ENCODE measurements at places on chromosomes 7 and 10. TPM values are rescaled to one million over a fixed set of nuclear protein-coding genes. Genes with fewer than 3 reads are reported as not detected.

- no peak for DNase-seq
These were observed 81.8 kb downstream of the COL13A1 start for GRCh38 chr10:69883310-69884023.

DNA sequence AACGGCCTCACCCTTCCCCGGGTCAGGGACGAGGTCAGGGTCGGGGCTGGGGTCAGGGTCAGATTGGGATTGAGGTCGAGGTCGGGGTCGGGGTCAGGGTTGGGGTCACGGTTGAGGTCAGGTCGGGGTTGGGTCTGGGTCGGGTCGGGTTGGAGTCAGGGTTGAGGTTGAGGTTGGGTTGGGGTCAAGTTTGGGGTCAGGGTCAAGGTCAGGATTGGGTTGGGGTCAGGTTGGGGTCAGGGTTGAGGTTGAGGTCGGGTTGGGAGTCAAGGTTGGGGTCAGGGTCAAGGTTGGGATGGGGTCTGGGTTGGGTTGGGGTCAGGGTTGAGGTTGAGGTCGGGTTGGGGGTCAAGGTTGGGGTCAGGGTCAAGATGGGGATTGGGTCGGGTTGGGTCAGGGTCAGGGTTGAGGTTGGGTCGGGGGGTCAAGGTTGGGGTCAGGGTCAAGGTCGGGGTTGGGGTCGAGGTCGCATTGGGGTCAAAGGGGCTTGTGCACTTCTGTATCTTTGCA lies 131.4 kb downstream of the VIPR2 start:
- DNase-seq: no peak

- DNase-seq: peak; percentile 5
These were observed 8.1 kb downstream of the TRIM8 start for GRCh38 chr10:102652170-102652916.

GRCh38 chr7:29030781-29031275 lies 72.7 kb upstream of the TRIL start:
- no peak for DNase-seq

DNA sequence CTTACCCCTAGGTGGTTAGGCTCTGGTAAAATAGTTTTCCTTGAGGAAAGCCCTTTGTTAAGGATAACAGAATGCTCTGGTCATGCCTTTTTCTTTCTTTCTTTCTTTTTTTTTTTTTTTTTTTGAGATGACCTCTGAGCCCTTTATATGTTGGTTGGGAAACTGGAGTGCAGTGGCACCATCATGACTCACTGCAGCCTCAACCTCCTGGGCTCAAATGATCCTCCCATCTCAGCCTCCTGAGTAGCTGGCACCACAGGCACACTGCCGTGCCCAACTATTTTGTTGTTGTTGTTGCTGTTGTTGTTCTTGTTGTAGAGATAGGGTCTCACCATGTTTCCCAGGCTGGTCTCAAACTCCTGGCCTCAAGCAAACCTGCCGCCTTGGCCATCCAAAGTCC lies 27.4 kb downstream of the NACAD start:
- no peak for DNase-seq

DNA sequence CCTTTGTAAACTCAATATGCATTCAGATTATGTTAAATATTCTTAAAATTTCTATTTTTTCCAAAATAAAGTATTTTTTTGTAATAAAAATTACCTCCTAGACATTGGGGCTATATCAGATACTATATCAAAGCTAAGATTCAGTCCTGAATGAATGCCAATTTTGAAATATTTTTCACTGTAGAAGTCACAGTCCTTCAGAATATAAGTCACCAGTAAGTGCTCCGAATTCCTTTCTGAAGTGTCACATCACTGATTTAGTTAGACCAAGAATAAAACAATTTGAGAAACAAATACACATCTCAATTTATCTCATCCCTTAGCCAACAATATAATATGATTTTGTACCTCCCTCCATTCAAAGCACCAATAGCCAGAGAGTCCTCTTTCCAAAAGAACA lies 33.9 kb upstream of the GSAP start:
- no peak for DNase-seq

GRCh38 chr10:11921800-11922392 lies 98.7 kb downstream of the PROSER2 start:
- DNase-seq: no peak

GRCh38 chr10:7391748-7392147 lies 19.1 kb downstream of the SFMBT2 start:
- no peak for DNase-seq

DNA sequence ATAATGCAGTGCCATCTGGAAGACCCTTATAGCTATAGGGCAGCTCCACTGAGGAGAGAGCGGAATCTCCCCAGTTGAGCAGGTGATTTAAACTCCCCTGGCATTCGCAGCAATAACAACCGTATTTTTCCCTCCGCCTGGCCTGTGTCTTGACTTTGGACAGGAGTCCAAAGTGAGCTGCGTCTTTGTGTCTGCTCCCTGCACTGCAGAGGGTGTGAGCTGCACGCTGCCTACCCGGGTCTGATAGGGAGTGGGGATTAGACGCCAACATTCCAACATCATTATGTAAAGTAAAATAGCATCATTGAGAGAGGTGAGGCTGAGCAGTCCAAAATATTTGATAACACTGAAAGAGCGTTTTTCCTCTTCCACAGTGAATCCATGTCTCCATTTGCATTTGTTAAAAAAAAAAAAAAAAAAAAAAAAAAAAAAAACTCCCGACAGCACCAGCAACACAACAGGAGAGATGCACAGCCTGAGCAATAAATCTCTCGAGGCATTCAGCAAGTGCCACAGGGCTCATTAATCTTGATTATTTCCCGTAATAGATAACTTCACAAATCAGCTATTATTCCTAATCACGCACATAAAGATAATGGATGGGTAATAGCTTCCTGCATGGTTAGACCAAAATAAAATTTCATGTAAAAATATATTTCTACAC lies 68.6 kb downstream of the CELF2 start:
- no peak for DNase-seq

DNA sequence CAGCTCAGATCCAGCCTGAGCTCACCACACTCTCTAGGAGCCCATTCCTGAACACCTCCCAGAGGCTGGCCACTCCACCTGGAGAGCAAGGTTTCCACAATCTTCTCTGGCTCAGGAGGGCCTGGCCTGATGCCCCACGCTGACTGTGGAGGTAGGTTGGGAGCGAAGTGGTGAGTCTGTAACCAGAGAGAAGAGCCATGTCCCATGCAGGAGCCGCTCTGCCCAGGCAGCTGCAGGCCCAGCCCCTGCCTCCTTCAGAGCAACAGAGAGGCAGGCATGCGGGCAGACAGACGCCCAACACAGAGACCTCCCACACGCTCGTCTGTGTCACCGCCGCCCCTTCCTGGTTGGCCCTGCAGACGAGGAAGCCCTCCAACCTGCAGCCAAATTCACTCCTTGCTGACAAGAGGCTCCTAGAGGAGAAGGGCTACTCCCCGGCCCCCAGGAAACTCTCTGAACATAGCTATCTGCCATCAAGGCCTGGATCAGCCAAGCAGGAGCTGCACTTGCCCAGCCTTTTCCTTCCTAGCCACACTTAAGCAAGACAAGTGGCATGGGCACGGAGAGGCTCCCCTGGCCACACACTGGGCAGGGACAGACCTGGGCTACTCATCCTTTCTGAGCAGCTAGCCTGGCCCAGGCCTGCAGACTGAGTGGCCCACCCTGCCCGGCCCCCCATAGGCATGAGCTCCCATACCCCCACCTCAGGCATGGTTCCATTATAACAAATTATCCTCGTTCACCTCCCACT lies 101.9 kb downstream of the GRID1 start:
- DNase-seq: no peak

DNA sequence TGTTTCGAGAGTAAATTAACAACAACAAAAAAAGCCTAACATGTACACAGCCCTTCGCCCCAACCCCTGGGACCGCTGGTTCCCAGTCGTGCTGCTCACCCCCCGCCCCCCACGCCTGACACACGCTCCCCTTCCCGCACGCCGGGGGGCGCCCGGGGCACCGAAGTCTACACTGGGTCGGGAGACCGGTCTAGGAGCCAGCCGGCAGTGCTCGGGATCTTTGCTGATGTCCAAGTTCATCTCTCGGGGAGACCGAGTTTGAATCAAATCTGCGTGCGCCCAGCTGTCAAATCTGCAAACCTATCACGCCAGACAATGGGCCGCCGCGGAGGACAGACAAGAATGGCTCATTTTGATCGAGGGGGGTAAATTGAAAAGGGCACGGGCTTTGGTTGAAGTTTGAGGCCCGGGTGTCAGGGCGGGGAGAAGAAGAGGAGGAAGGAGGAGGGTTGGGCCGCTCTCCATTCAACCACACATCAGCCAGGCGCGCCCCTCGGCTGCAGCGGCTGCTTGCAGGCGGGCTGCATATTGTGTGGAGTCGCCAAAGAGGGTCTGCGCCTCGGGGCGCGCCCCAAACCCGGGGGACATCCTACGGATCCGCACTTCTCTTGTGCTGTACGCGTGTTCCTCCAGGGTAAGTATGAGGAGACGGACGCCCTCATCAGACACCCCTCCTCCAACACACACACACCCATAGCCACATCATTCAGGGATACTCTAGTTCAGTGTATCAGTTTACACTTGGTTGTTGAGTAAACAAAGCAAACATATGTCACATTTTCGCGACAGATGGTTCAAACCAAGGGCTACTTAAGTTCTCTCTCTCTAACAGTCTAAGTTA lies 1.3 kb upstream of the GFRA1 start:
- DNase-seq: no peak

GRCh38 chr10:124068929-124069328 lies 24.5 kb downstream of the CHST15 start:
- no peak for DNase-seq

GRCh38 chr7:127158659-127159058 lies 94.1 kb downstream of the GRM8 start:
- DNase-seq: no peak

DNA sequence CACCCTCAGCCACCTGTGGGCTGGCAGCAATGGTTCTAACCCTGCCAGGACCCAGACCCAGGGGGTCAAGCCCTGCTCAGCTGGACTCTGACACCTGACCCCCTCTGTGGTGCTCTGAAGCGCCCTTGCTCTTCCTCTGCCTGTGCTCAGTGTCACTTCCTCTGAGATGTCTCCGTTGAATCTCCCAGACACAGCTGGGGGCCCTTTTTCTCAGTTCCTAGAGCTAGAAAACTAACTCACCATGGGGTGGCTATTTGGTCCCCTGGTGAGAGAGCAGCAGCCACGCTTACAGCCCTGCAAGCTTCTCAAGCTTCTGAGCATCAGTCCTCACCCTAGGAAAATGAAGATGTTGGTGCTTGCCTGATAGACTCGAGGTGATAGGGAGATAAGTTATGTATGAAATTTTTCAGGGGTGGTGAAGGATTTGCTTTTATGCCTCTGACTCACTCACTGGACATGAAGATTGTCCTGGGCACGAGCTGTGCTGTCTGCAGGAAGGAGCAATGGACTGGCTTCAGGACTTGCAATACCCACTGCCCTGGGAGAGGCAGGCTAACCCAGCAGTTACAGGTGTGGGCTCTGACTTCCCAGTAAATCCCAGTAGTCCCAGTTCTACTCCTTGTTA lies 29.6 kb downstream of the COL13A1 start:
- no peak for DNase-seq

GRCh38 chr10:48363617-48364355 lies 57.3 kb downstream of the MAPK8 start:
- DNase-seq: no peak

- no peak for DNase-seq
These were observed 13.7 kb downstream of the RHEB start for GRCh38 chr7:151505836-151506468.

DNA sequence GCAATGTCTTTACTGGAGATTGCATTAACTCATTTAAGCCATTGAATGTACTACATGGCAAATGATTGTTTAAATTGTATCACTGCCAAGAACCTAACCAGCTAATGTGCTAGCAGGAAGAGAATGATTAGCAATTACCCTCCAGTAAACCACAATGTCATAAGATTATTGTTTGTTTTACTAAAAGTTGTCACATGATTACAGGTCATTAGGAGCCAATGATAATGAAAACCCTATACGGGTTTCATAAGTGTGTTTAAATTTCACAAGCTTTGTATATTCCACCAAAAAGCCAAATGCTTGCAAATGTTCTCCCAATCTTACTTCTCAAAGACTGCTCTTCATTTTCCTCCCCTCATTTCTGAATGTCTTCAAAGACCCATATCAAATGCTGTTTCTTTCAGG lies 76.5 kb upstream of the PPP1R3C start:
- no peak for DNase-seq

DNA sequence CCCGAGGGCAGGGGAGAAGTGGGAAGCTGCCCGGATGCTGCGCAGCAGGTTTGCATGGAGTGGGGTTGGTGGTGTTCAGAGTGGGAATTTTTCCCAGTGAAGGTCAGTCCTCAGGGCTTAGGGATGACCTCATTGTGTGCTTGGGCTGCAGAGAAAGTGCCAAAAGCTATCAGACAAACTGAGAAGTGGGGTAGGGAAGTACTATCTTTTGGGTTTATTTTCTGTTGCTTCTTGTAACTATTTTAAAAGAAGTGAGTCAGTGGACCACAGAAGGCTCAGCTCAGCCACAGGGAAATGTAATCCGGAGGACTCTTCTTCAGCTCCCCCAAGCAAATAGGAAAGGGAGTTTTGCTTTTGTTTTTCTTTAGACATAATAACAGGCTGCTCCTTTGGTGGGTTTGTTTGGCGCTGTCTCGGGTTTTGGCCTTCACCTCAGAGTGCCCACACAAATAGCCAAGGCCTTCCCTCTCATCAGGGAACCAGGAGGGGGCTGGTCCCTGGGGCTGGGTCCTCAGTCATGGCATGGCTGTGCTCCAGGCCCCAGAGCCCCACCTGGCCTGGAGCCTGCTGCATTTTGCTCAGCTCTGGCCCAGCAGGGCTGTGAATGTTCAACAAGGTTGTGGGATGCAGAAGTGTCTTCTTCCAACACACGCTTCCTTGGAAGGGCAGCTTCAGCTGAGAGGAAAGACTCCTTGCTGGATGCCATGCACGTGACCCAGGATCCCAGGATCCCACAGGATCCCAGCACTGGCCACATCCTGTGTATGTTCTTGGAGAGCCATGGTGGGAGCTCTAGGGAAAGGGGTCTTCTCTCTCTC lies 5.4 kb upstream of the FAM170B start:
- DNase-seq: no peak

GRCh38 chr7:137871170-137871915 lies 24.6 kb upstream of the DGKI start:
- DNase-seq: peak; percentile 42

GRCh38 chr10:92640107-92640506 lies 47.2 kb downstream of the KIF11 start:
- no peak for DNase-seq

DNA sequence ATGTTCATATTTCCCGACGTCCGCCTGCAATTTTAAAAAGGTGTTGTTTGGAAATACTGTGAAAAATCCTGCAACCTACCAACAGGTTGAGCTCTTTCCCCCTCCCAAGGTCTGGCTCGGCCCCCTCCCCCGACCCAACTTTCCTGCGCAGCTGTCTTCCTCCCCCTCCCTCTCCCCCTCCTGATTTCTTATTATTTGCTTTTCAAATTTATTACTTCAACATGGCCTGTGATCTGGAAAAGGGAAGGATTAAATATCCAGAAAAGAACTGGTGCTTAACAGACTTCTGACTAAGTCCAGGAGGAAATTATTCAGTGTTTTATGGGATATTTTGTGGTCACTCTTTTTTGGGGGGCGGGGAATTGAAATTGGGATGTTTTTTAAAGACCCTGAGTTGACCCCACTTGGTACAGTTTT lies 2.4 kb downstream of the ARID5B start:
- DNase-seq: no peak

- DNase-seq: no peak
These were observed 4.4 kb upstream of the FZD9 start for GRCh38 chr7:73429215-73429614.

GRCh38 chr10:110822712-110823311 lies 48.9 kb upstream of the PDCD4 start:
- no peak for DNase-seq

Gene PDE6C
- not detected for total RNA-seq

Gene ZFAND2A
- 5.7 TPM for total RNA-seq

Gene TMEM213
- total RNA-seq: not detected

Gene CCL26
- not detected for total RNA-seq

Gene H2BK1
- not detected for total RNA-seq

Gene HHEX
- total RNA-seq: 2.8 TPM

Gene CARD11
- total RNA-seq: 0.54 TPM

Measured in psoas muscle (tissue), 8 donors.